ENCODE measurements at places on chromosomes 6 and 20.
A peak's percentile ranks its signal among the peaks of the same experiment; 100 is the strongest.

DNA sequence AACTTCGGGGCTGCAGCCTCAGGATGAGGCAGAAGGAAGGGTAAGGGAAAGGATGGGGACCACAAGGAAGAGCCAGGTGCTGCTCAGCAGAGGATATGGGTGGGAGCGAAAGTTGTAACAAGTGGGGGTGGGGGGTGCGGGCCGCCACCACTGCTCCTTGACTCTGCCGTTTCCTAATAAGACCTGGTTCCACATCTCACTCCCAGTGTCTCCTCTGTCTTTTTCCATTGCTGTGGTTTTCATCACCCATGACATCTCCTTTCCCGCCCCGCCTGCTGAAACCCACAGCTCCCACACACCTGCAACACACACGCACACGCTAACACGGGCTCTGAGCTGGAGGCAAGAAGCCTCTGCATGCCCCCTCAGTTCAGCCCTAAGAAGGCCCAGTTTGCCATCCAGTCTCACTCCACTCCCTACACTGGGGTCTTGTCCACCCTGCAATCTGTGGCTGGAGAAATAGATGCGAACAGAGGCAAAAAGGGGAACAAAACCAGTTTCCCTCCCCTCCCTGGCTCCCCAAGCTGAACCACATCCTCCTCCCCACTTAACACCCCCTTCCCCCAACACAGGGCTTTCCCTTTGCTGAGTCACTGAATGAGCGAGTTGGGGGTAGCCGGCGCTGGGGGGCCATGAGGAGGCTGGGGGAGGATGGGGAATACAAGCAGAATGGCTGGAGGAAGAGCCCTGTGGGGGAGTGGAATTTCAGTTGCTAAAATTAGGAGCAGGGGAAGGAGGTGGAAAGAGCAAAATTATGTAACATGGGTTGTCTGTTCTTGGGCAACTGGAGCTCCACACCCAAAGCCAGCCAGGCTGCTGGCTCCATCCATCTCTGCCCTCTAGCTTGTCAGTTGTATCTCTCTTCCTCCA, 11.5 kb downstream of the NFKBIL1 start:
- DNase-seq, result peak; percentile 62

DNA sequence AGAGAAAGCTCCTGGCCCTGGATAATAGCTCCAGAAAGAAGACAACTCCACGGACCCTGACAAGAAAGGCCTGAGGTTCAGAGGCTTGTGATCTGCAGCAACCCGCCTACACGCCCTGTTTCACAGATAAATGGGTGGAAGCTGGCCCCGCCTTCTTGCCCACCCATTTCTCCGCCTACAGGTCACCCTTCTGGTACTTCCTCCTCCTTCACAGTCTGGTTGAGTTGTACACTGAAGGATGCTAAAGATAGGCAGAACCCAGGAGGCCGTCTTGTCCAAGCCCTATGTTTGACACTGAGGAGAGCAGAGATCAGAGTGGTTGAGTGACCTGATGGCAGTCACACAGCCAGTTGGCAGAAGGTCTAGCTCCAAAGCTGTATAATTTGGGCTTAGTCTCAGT, 34.2 kb upstream of the MDGA1 start:
- peak; percentile 54 for DNase-seq

DNA sequence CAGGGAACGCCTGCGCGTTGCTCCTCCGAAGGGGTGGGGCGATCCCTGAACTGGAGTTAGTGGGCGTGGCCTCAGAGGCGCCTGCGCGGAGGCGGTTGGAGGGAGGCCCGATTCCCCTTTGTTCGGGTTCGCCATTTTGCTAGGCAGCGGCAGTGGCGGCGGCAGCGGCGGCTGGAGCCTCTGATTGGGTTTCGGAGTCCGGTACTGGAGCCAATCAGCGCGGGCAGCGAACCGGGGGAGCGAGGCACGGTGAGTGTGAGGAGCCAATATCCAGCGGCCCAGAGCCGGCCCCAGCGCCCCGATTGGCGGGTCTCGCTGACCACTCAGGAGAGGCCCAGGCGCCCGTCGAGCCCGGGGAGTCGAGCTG, at the start of gene NFYA:
TSS of gene NFYA (plus strand) at position 139 of the 367 bp plus-strand sequence. CDS start 6,116 bp downstream, outside the sequence.
- no peak for DNase-seq

DNA sequence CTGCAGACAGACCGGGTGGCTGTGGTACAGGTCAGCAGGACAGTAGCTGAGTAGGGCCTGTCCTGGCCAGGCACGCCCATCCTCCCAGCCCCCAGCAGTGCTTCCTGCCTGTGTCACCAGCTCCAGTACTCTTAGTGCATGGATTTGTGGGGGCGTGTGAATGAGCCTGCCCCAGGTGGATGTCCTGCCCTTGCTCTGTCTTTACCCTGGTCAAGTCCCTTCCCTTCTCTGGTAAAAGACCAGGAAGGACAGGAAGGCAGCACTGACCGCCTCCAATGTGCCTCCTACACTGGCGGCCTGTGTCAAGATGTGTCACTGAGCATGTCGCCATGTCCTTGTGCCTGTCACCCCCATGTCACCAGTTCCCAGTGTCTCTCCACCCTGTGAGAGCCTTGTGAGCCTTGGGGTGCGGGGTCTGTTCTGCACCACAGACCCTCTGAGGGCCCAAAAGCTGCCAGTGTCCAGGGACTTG, 11.9 kb downstream of the TEAD3 start:
- DNase-seq, result no peak

DNA sequence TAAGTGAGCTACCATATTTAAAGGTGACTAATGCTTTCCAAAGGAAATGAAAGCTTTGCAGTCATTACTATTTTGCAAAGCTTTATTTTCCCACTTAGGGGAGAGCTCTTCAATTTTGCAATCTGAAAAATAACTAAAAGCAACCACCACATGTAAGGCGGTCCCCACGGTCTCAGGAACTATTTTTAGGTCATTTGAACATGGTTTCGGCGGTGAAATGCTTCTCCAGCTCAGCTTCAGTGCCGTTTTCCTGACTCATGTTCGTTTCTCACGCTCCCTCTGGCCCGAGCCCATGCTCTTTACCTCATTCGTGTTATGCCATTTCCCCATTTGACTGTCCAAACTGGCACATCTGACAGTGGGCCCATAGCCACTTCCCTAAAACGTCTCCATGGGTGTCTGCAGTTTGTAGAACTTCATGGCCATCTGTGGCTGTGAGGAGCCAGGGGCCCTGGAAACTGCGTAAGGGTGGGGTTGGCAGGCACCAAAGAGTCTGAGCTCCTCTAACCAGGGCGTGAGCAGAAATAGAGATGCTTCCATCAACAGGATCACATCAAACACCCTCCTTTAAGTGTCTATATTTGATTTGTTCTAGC, 46.5 kb downstream of the ADTRP start:
- peak; percentile 73 for DNase-seq

DNA sequence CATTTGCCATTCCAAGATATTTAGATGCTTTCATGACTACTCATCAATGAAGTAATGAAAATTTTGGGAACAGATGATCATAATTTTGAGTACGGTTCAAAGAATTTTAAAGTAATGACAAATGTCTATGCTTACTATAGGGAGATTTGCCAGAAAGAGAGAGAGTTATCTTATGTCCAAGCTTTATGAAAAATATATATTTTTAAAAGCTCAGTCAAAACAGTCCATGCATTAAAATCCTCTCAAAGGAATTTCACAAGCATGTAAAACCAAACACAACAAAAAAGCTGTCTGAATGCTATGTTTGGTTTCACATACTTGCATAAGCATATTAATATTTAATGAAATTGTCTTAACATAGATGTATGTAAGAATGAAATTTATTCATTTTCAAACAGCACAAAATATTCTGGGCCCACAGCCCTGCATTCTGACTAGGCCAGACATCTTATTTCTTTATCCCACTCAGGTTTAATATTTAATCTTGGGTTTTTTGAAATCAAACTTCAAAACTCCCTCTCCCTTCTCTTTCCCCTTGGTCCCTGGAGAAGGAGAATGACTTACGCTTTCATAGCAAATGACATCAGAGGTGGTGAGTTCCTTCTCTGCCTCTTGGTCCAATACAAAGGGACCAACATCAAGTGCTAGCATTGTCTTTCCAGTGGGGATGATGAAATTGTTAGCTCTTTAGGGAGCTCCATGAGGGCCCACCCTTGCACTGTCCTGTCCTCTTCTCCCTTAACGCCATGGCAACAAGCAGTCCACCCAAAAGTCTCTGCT, 94.2 kb downstream of the ADAT2 start:
- DNase-seq, result no peak

GRCh38 chr6:143878272-143878760, 14.0 kb downstream of the ZC2HC1B start:
- DNase-seq, result no peak

DNA sequence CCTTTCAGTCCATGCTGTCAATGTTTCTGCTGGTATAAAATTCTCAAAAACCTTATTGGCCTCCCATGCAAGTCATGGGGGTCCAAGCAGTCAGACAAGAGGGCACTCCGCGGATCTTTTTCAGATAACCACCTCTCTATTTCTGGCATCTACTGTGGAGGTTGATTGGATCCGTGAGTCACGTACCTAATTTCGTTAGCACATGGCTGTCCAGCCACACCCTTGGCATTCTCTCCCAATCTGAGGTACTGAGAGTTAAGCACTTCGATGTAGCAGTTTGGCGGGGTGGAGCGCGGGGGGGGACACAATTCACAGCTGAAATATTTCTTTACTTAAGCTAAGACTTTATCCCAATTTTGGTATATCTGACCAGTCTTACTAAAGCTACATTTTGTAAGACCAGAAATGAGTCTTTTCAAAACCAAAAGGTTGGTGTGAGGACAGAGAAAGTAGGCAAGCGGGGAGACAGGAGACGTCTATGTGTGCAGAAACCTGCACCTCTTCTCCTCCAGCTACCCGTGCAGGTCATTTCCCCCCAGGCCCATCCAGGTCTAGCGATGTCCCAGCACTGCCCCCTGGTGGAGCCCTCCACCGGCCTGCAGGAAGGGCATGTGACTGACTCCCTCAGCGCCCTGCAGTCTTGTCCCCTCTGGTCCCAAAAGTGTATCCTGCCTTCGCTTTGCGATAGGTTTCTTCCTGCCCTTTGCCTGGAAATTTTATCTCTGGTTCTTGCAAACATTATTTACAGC, 113.1 kb downstream of the ADAT2 start:
- peak; percentile 52 for DNase-seq

DNA sequence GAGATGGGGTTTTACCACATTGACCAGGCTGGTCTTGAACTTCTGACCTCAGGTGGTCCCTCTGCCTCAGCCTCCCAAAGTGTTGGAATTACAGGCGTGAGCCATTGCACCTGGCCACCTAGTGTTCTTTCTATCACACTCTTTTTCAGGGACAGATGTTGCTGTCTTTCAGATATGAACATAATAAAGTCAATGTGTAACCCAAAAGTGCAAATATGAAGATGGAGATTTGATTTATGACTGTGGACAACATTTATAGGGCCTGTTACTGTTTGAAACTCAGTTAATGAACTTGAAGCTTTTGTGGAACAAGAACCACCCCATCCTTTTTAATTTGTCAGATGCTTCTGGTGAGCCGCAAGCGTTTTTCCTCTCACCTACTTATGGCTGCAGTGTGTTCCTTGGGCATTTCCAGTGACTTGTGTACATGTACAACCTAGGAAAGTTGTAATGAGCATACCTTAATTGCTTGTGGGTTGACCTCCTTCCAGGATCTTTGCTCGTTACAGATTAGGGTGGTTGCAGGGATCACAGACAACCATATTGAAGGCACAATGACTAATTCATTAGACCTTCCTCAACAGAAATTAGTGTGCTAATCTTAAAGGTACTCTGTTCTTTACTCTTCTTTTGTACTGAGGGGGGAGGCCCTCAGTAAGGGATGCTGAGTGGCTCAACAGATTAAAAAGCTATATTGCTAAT, 6.8 kb downstream of the TBPL1 start:
- no peak for DNase-seq

GRCh38 chr20:37920270-37920669, 17.3 kb downstream of the VSTM2L start:
- DNase-seq, result peak; percentile 65

- DNase-seq, result no peak
These were observed 162.1 kb downstream of the MTFR2 start for GRCh38 chr6:136087986-136088385.

- no peak for DNase-seq
These were observed 70.6 kb downstream of the MRPL14 start for GRCh38 chr6:44056392-44057237.

- DNase-seq, result no peak
These were observed 120.0 kb downstream of the GRM4 start for GRCh38 chr6:34025861-34026260.

DNA sequence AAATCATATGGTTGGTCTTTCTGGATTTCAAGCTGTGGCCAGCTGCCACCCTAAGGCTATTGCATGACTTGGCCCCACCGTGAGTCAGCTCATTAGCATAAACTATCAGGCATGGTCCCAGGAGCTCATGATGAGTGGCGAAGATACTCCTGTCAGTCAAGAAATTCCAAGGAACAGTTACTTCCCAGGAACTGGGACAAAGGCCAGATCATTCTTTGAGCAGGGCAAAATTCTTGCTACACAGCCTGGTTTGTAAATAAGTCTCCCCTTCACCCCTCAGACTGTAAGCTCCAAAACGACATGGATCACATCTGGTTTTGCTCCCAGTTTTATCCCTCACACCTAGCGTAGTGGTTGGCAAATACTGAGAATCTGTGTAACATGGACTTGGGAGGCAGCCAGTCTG, 33.0 kb upstream of the KIAA1586 start:
- DNase-seq, result no peak
